Naive thymus-derived CD4-positive, alpha-beta T cell (primary cell): ENCODE measurements at places on chromosomes 3 and 15. TPM values are rescaled to one million over a fixed set of nuclear protein-coding genes. Genes with fewer than 3 reads are reported as not detected.
A peak's percentile ranks its signal among the peaks of the same experiment; 100 is the strongest.

- no peak for DNase-seq
Measured at GRCh38 chr15:77033417-77033728, 37.5 kb downstream of the TSPAN3 start.

GRCh38 chr3:192005989-192006388, 545.0 kb downstream of the PYDC2 start:
- DNase-seq = no peak

Gene IMPG2
- total RNA-seq = 0.66 TPM

GRCh38 chr15:85164841-85165466, 183.3 kb downstream of the PDE8A start:
- DNase-seq = no peak

- DNase-seq = no peak
Measured at GRCh38 chr3:172061724-172062184, 22.4 kb downstream of the FNDC3B start.

DNA sequence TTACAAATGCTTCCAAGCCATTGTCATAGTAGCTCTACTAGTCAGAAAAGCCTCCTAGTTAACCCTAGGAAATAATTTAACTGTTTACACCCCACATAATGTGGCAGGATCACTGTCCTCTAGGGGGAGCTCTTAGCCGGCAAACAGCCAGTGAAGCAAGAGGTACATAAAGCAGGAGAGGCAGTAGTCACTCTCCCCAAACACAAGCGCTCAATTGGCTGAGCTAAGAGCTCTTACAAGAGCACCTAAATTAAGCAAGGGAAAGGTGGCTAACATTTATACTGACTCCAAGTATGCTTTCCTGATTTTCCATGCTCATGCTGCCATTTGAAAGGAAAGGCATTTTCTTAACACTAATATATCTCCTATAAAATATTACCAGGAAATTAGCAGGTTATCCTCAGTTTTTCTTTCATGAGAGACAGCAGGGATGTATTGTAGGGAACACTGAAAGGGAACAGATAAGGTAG, 37.6 kb downstream of the NCEH1 start:
- DNase-seq = peak; percentile 17

- no peak for DNase-seq
Measured at GRCh38 chr3:127739347-127740135, 66.8 kb downstream of the ABTB1 start.

Gene PLCB2
- total RNA-seq = 359 TPM

- DNase-seq = no peak
Measured at GRCh38 chr15:77632534-77633133, at the start of gene LINGO1. Gene LINGO1 (minus strand): TSS chr15:77632912. CDS start chr15:77632315, 597 bp downstream.

DNA sequence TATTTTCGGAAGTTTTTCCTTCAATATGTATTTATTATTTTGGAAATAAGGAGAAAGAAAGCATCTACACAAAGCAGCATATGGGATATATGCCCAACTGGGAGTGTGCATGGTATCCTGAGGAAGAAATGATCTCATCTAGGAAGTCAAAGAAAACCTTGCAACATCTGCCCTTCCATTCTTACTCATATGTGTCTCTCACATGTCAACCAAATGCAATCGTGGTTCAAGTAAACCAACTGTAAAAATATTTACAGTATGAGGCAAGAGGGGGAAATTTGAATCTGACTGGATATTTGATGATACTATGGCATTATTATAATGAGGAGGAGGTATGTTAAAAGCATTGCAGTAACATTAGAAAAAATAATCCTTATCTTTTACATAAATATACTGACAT, 3.2 kb upstream of the SCG3 start:
- DNase-seq = no peak

- DNase-seq = no peak
Measured at GRCh38 chr3:26521261-26521660, 101.3 kb upstream of the LRRC3B start.

DNA sequence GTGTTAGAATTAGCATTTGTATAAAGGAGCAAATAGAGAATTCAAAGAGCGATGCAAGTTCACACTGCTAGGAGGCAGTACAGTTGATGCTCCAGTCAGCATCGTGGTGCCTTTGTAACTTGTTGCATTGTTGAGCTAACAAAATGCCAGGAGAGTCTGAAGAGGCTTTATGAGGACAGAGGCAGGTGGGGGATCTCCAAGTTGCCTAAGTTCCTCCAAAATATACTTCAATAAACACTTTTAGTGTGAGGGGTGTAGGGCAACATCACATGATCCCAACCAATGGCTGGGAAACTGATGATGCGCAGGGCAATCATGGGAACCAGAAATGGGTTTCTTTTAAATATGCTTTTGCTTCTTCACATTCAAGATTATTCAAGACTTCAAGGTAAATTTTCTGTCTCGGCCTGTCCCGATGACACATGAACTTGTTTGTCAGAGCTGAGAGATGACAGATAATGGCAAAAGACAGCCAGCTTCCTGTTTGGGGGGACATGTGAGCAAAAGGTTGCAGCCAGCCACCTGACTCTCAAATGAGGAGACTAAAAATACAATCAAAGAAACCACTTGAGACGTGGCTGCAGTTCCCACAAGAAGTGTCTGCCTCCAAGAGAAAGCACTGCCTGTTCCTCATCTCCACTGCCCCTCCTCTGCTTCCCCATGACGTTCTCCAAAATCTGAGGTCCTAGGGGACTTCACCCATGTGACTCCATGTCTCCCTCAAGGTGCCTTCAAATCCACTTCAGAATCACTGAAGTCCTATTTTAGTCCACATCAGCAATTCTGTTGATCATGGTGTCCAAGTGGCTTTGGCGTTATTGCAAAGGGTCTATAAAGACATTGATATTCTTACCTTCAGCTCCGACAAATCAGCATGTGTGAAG, 39.3 kb downstream of the KLHL6 start:
- DNase-seq = peak; percentile 75

GRCh38 chr3:160279657-160280056, 54.4 kb downstream of the C3orf80 start:
- DNase-seq = no peak
